ENCODE measurements at places on chromosomes 3 and 15.

DNA sequence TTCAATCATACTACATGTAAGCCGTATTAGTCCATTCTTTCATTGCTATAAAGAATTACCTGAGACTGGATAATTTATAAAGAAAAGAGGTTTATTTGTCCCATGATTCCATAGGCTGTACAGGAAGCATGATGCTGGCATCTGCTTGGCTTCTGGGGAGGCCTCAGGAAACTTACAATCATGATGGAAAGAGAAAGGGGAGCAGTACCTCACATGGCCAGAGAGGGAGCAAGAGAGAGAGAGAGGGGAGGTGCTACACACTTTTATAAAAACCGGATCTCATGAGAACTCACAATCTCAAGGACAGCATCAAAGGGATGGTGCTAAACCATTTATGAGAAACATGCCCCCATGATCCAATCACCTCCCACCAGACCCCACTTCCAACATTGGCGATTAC lies 14.3 kb upstream of the CLASP2 start:
- DNase-seq, result no peak

GRCh38 chr15:26355472-26356074 lies 417.3 kb downstream of the GABRB3 start:
- no peak for DNase-seq

DNA sequence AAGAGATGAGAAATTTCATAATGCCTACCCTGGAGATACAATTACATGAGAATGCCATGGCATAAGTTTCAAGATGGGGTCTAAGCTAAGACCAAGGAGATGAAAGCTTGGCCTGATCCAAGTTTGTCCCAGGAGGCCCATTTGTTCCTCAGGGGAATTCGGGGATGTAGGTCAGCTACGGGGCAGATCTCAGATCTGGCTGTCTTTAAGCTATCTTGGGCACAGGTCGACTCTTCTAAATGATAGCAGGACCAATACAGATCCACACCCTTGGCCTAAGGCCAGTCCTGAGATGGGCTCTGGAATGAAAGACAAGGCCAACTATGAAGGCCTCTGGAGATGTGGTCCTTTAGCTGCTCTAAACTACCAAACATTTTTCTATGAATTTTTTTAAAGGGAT lies 16.6 kb downstream of the ABI3BP start:
- DNase-seq, result no peak

GRCh38 chr15:90710436-90711027 lies 6.6 kb upstream of the BLM start:
- no peak for DNase-seq

GRCh38 chr3:183699238-183699947 lies 1.8 kb downstream of the YEATS2 start:
- no peak for DNase-seq
